ENCODE measurements at places on chromosomes 1 and 21.

DNA sequence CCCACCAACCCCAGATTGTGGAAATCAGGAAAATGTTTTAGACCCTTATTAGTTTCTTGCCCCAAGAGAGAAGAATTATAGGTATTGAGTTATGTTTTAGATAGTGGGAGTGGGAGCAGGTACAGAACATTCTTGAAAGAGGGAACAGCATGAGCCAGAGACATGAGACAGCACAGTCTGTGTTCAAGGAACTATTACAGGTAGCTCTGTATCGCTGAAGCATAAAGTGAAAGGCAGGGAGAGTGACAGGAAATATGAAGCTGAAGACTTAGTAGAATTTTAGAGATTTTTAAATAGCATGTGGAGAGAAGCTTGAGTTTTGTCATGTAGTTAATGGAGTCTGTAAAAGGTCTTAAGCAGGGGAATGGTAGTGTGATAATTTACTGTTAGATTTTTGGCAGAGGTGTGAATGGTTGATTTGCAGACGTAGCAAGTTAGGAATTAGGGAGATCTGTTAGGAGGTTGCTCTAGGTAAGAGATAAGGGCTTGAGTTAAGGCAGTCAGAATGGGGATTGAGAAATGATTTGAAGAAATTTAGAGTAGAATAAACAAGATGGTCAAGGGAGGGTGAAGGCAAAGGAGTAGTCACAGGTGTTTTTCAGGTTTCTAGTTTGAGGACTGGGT is 11.6 kb downstream of the SUCO start:
- no peak for DNase-seq

GRCh38 chr1:84855691-84856630 is 37.0 kb downstream of the LPAR3 start:
- no peak for DNase-seq

DNA sequence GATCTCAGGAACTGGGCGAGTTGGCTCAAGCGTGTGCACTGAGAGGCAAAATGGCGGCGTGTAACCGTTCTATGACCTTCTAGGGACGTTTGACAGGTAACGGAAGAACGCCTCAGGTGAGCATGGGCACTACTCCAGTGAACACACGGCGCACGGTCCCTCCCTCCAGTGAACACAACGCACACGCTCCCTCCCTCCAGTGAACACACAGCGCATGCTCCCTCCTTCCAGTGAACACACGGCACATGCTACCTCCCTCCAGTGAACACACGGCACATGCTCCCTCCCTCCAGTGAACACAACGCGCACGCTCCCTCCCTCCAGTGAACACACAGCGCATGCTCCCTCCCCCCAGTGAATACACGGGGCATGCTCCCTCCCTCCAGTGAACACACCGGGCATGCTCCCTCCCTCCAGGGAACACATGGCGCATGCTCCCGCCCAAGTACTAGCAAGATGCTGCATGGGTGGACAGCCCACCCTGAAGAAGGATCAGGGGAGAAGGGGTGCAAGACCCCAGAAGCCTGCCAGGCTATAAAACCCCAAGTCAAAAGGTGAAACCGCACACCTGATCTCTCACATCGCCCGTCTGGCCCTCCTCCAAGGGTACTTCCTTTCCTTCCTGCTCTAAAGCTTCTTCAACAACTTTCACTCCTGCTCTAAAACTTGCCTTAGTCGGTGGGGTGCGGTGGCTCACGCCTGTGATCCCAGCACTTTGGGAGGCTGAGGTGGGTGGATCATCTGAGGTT is 3.5 kb downstream of the C1orf159 start:
- DNase-seq, result no peak

- no peak for DNase-seq
Observed at GRCh38 chr1:224641030-224641429, 24.9 kb downstream of the CNIH3 start.

- DNase-seq, result no peak
Observed at GRCh38 chr1:163459539-163459938, 137.8 kb downstream of the NUF2 start.

DNA sequence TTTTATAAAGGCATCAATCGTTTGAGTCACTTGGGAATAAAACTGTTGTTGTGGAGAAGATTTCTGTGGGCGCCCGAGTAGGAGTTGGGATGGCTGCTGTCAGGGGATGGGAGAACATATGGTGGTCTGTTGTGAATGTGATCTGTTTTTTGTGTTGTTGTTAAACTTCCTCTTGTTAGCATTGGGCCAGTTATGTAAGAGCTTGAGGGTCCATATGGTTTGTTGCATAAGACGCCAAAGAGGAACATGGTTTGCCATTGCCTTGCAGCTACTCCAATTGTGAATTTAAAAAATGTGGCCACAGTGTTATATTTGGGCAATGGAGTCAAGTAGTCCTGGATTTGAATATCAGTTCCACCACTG is 136.1 kb upstream of the JUN start:
- DNase-seq, result no peak

DNA sequence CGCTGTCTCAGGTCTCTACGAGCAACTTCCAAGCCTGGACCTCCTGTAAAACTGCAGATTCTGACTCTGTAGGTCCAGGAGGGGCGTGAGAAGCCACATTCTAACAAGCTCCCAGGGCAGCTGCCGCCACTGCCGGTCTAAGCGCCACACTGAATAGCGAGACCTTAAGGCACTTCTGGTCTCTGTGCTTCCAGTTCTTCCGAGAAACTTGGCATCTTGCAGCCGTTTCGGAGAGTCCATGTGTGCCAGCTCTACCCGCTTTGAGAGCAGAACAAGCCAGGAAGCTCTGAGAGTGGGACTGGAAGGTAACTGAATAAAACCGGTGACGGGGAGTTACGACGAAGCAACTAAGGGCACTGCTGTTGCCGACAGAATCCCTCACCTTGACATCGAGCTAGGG is 12.5 kb downstream of the AGT start:
- no peak for DNase-seq

DNA sequence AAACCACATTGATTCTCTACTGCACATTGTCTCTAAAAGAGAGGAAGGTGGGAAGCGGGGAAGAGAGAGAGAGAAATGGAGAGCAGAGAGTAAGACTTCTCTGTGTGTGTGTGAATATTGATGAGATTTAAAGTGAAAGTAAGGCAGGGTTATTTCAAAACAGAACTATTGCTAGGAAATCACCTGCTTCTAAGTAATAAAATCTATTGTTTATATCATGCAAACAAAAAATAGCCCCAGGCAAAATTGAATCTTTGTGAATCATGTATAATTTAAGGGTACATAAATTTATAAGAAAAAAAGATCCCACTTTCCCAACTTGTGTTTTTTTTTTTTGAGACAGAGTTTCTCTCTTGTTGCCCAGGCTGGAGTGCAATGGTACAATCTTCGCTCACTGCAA is 1.2 kb upstream of the GBP7 start:
- DNase-seq, result no peak
